ENCODE measurements at places on chromosomes 12 and 14. TPM values are rescaled to one million over a fixed set of nuclear protein-coding genes. Genes with fewer than 3 reads are reported as not detected.

A2ML1 gene
- not detected for total RNA-seq

LMO3 gene
- total RNA-seq, result not detected

PIWIL1 gene
- total RNA-seq, result not detected

CDKL1 gene
- total RNA-seq, result 8.3 TPM

GNS gene
- total RNA-seq, result 55.6 TPM

EIF2S3B gene
- 0.77 TPM for total RNA-seq

Data from A549 treated with Mapracorat at 1 μM for 4 hours (cell line).